ENCODE measurements at places on chromosomes 7 and 10.

- no peak for DNase-seq
Observed at GRCh38 chr7:158657189-158657746, 47.3 kb downstream of the NCAPG2 start.

GRCh38 chr7:15922002-15922401 is 235.5 kb upstream of the MEOX2 start:
- DNase-seq, result no peak

DNA sequence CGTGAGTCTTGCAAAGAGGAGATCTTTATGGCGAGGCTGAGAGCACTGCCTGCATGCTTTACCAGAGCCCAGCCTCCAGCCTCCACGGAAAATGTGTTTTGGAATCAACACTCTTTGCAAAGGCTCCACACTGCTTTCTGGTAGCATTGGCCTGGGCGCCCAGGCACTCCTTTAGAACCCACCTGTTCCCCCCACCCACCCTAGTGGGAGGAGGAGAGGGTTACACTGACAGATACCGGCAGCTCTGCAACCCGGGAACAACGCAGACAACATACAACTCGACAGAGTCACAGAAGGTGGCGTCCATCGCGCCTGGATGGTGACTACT is 5.5 kb upstream of the MNX1 start:
- peak; percentile 51 for DNase-seq

DNA sequence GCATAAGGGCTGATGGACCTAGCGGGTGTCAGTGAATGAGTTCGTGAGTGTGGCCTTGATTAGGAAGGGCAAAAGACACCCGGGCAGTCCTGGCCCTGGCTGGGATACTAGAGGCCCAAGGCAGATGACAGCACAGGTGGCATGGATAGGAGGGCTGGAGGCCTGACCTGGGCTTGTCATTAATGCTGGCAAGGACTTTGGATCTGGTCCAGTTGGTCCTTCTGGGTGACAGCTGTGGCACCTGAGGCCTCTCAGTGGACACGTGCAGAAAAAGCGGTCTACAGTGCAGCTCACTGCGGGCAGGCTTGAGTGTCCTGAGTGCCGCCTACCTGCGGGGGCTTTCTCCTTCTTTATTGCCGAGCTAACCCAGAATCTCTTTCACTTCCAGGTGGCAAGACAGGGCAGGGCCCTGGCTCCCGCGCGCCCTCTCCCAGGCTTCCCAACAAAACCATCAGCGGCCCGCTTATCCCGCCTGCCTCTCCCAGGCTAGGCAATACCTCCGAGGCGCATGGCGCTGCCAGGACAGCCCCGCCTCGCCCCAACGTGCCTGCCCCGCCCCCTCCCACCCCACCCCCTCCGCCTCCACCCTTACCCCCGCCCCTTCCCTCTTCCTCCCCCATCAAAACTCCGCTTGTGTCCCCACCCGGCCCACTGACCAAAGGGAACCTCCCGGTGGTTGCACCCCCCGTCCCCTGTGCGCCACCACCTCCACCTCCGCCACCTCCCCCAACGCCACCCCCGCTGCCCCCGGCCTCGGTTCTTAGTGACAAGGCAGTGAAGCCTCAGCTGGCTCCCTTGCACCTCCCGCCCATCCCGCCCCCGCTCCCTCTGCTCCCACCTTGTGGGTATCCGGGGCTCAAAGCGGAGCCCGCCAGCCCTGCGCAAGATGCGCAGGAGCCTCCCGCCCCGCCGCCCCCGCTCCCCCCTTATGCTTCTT is 77.4 kb downstream of the WIPF3 start:
- peak; percentile 59 for DNase-seq

GRCh38 chr7:134367956-134368749 is 51.4 kb upstream of the SLC35B4 start:
- no peak for DNase-seq
